SJSA1 (cell line): ENCODE measurements at places on chromosomes 11 and 22.

DNA sequence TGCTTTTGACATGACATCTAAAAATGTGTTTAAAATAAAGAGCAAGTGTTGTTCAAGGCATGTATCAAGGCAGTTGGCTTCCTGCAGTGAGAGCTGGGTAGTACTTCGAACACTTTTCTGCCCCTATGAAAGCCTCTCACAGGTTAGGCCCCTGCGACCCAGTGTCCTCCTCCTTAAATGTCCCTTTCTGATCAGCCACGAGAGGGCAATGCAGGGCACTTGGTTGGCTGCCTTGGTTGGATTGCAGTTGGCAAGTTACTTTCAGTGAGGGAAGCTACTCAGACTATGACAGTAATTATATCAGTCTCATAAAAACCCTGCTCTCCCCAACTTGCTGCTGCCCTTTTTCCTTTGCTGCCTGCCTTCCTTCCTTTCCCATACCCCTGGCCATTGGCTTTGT is 743.8 kb downstream of the NTM start:
- no peaks in the 10 kb centered on the region for H3K36me3 ChIP-seq
- no peaks in the 10 kb centered on the region for H3K27me3 ChIP-seq
- H3K4me3 ChIP-seq = no peak overlapping the region

DNA sequence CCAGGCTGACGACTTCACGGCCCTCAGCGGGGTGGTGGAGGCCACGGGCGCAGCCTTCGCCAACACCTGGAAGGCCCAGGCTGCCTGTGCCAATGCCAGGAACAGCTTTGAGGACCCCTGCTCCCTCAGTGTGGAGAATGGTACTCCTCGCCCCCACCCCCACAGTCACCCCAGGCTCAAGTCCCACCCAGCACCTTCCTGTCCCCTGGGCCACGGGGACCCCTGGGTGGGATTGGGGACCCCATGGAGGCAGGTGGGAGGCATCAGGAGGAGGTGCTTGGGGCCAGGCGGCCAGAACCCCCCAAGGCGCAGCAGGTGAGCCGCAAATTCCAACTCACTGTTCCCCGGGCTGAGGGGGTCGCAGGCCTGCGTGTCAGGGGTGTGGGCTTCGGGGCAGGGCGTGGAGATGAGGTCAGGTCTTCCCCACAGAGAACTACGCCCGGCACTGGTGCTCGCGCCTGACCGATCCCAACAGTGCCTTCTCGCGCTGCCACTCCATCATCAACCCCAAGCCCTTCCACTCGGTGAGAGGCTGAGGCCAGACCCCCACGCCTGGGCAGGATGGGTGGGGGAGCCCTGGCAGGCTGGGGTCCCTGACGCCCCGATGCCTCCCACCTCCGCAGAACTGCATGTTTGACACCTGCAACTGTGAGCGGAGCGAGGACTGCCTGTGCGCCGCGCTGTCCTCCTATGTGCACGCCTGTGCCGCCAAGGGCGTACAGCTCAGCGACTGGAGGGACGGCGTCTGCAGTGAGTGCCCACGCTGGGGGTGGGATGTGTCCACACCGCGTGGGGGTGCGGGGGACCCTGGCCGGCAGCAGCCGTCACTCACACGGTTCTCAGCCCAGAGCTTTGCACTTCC is 9.4 kb downstream of the MUC5B start:
- H3K27me3 ChIP-seq = no peaks in the 10 kb centered on the region
- H3K36me3 ChIP-seq = no peaks in the 10 kb centered on the region
- H3K27ac ChIP-seq = no peak overlapping the region
- H3K4me3 ChIP-seq = no peak overlapping the region

- H3K4me3 ChIP-seq = no peak overlapping the region
- no peaks in the 10 kb centered on the region for H3K4me1 ChIP-seq
- no peaks in the 10 kb centered on the region for H3K36me3 ChIP-seq
- no peak overlapping the region for H3K27ac ChIP-seq
Observed at GRCh38 chr22:26636296-26636695, 14.5 kb downstream of the CRYBA4 start.

DNA sequence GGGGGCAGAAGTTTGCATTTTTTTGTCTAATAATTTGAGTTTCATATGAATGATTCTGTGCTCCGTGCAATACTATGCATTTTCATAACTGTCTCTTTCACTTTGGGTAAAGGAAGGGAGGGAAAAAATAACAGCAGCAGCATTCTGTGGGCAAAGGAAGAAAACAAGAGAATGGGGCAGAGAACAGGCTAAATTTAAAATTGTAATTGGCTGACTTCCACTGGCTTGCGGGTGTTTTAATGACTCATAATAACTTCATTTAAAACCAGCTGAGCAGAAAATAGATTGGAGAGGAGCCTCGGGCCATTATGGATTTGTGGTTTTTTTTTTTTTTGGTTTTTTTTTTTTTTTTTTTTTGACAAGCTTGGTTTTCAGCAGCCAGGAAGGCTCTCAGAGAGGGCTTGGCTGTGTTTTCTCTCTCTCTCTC is 107.4 kb downstream of the ZBTB16 start:
- H3K36me3 ChIP-seq = no peaks in the 10 kb centered on the region
- no peak overlapping the region for H3K4me3 ChIP-seq
- DNase-seq = no peak
- peaks cover 3% of the 10 kb centered on the region for H3K27me3 ChIP-seq
- H3K27ac ChIP-seq = no peak overlapping the region

- no peaks in the 10 kb centered on the region for H3K36me3 ChIP-seq
- H3K4me1 ChIP-seq = no peaks in the 10 kb centered on the region
- no peaks in the 10 kb centered on the region; the same call in 1 of the 2 replicates for H3K27me3 ChIP-seq
- H3K4me3 ChIP-seq = no peak overlapping the region
Observed at GRCh38 chr22:43257549-43257948, 70.6 kb upstream of the TTLL12 start.

DNA sequence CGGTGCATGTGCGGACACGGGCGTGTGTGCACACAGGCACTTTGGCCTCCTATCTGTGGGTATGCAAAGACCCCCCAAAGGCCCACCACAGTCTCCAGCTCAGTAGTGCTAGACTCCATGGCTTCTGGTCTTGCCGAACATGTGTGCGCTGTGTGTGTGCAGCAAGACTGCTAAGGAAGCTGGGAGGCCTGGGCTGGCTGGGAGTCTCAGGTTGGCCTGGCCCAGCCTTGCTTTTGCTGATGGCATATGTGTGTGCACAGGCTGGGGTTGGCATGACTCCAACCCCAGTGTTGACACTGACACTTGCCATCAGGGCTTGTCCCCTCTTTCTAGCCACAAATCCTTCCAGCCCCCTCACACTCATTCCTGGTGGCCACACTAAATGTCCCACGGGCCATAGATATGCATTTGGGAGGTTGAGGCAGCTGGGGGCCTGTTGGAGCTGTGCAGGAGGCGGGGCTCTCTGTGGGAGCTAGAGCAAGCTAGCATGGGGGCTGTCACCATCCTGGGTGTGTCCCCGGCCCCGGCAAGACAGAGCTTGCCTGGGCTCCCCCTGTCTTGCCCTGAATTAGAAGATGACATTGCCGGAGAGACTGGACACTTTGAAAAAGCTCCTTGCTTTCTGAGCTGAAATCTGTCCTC is 60.9 kb upstream of the NECTIN1 start:
- no peaks in the 10 kb centered on the region for H3K36me3 ChIP-seq
- no peak for DNase-seq
- no peak overlapping the region for H3K27ac ChIP-seq
- H3K4me1 ChIP-seq = peaks cover 37% of the 10 kb centered on the region
- no peak overlapping the region for H3K4me3 ChIP-seq

- no peaks in the 10 kb centered on the region for H3K27me3 ChIP-seq
- DNase-seq = no peak
- no peaks in the 10 kb centered on the region for H3K4me1 ChIP-seq
- no peak overlapping the region for H3K27ac ChIP-seq
- no peaks in the 10 kb centered on the region for H3K36me3 ChIP-seq
Observed at GRCh38 chr22:47203554-47203991, 441.1 kb downstream of the TBC1D22A start.

DNA sequence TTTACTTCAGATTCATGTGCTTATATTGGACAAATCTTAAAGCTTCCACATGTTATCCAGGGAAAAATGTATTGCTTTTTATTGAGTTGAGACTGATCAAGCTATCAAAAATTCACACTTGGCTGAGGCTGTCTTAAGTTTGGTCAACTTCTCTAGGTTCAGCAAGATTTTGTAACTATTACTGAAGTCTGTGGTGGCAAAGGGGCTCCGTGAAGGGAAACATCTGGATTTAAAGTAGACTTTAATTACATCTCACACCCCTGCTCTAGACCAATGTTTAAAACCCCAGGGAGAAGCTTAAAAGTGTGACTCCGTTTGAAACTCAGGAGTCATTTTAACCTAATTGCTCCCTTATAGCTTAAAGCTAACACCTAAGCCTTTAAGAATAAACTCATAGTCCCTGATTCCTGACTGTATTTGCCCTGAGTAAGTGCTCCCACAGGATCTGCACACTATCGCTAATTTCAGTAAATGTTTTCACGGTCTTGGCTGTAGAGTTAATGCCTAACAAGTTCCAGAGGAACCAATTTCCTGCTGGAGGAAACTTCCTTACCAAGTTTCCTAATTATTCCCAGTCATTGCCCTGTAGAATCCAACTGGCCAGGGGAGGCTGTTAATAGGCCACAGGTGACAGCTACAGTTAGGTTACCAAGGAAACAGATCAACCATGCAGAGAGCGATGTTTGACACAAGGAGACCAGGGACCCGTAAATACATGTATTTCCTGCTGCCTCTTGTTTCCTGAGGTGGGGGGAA is 40.5 kb downstream of the OR10A6 start:
- H3K27me3 ChIP-seq = no peaks in the 10 kb centered on the region
- no peak for DNase-seq
- peaks cover 24% of the 10 kb centered on the region for H3K4me1 ChIP-seq

- H3K27me3 ChIP-seq = no peaks in the 10 kb centered on the region
- H3K36me3 ChIP-seq = no peaks in the 10 kb centered on the region
- no peak overlapping the region for H3K4me3 ChIP-seq
- H3K4me1 ChIP-seq = peaks cover 10% of the 10 kb centered on the region
Observed at GRCh38 chr22:38881997-38882879, 10.2 kb upstream of the CBX6 start.

DNA sequence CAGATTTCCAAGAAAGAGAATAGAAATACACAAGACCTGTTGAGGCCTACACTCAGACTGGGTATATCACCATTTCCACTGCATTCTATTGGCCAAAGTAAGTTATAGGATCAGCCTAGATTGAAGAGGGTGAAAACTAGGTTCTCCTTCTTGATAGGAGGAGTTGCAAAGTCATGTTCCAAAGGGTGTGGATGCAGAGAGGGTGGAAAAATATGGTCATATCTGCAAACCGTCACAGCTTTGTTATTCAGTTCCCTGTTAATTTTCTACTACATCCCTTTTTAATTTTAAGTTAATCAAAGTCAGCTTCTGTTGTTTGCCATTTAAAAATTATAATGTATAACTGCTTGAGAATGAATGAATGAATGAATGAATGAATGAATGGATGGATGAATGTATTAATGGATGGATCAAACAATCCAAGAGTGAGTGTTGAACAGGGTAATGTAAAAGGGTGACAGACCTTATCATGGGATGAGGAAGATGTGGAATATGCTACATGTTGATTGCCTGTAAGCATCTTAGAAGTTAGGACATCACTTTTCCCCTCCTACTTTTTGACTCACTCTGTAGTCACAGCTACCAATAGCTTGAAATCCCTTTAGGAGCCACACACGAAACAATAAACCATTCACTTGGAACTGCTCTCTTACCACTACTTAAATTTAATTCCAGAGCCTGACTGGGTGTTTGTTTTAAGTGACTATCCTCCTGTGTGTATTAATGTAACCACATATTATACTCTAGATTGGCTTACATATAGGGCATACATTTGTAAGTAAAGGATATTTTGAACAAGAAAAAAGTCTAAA is 121.5 kb downstream of the CCDC34 start:
- H3K4me3 ChIP-seq = no peak overlapping the region
- peak; percentile 82 for DNase-seq
- peak overlapping the region; percentile 77 for H3K27ac ChIP-seq
- no peaks in the 10 kb centered on the region for H3K27me3 ChIP-seq

- peak; percentile 4 for DNase-seq
- no peaks in the 10 kb centered on the region for H3K27me3 ChIP-seq
- H3K36me3 ChIP-seq = peaks cover 27% of the 10 kb centered on the region
- H3K4me1 ChIP-seq = no peaks in the 10 kb centered on the region
- no peak overlapping the region for H3K4me3 ChIP-seq
- no peak overlapping the region for H3K27ac ChIP-seq
Observed at GRCh38 chr11:134207538-134208239, 16.1 kb downstream of the NCAPD3 start.

- no peak overlapping the region for H3K4me3 ChIP-seq
- H3K36me3 ChIP-seq = no peaks in the 10 kb centered on the region
- no peak overlapping the region for H3K27ac ChIP-seq
- no peaks in the 10 kb centered on the region for H3K27me3 ChIP-seq
- H3K4me1 ChIP-seq = no peaks in the 10 kb centered on the region
Observed at GRCh38 chr11:108524422-108524821, 26.2 kb upstream of the POGLUT3 start.

DNA sequence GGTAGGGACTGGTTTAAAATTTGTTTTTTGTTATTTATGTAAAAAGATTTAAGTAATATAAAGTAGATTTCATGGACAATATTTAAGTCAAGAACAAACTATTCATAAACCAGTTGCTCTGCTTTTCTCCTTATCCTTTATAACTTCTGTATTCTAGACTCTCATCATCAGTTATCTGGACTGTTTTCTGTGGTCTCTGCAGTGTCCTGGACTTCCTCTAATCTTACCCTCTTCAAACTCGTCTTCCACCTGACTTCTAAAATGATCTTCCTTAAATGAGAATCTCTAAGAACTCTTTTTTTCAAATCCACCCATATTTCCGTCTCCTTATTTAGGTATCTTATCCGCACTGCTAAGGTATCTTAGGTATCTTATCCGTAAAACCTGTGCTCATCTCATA is 8.1 kb downstream of the RRM1 start:
- no peaks in the 10 kb centered on the region for H3K27me3 ChIP-seq
- peaks cover 80% of the 10 kb centered on the region for H3K36me3 ChIP-seq
- DNase-seq = no peak
- H3K27ac ChIP-seq = no peak overlapping the region
- no peak overlapping the region for H3K4me3 ChIP-seq
- peaks cover 4% of the 10 kb centered on the region for H3K4me1 ChIP-seq

- H3K4me1 ChIP-seq = peaks cover 16% of the 10 kb centered on the region
- no peak overlapping the region for H3K27ac ChIP-seq
- no peak for DNase-seq
- no peaks in the 10 kb centered on the region for H3K27me3 ChIP-seq
- H3K36me3 ChIP-seq = no peaks in the 10 kb centered on the region
- no peak overlapping the region for H3K4me3 ChIP-seq
Observed at GRCh38 chr22:47165338-47166032, 403.0 kb downstream of the TBC1D22A start.
